Fibroblast of skin of left quadriceps (primary cell): ENCODE measurements at places on chromosomes 12 and 14.

DNA sequence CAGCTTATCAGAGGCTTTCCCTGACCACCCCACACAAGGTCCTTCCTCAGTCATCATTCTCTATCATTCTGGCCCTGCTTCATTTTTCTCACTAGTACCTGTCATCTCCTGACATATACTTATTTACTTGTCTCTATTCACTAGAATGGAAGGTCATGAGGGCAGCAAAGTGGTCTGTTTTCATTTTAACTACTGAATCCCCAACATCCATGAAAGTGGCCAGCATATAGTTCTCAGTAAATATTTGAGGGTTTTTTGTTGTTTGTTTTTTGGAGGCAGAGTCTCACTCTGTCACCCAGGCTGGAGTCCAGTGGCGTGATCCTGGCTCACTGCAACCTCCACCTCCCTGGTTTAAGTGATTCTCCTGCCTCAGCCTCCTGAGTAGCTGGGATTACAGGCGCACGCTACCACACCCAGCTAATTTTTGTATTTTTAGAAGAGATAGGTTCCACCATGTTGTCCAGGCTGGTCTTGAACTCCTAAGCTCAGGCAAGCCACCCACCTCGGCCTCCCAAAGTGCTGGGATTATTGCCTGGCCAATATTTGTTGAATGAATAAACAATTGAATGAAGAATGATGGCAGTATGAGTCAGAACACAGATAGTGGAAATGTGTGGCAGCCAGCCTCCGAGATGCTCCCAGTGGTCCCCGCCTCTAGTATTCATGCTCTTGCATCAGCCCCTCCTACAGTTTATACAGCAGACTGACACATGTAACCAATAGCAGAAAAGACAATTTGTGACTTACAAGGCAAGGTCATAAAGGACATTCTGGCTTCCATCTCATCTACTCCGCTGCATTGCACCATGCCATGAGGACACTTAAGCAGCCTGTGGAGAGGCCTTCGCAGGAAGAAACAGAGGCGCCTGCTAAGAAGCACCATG lies 7.0 kb upstream of the ANO6 start:
- no peak for DNase-seq

GRCh38 chr12:14164266-14164665 lies 182.9 kb upstream of the GRIN2B start:
- no peak for DNase-seq

GRCh38 chr14:103068351-103069073 lies 11.2 kb upstream of the CDC42BPB start:
- DNase-seq, result no peak

DNA sequence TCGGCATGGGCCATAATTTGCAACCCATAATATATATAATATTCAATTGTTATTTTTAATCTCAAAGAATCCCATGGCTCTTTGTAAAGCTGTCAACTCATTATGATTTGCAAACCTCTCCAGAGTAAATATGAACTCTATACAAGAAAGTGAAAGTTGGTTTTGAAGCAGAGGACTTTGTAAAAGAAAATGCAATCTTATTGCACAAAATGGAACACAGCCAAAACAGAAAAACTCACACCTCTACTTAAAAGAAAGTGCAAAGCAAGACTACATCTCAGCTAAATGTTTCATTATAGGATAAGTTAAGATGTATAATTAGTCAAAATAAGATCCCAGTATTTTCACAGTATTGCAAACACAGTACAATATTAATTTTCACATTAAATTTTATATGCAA lies 111.2 kb upstream of the FLRT2 start:
- DNase-seq, result no peak

DNA sequence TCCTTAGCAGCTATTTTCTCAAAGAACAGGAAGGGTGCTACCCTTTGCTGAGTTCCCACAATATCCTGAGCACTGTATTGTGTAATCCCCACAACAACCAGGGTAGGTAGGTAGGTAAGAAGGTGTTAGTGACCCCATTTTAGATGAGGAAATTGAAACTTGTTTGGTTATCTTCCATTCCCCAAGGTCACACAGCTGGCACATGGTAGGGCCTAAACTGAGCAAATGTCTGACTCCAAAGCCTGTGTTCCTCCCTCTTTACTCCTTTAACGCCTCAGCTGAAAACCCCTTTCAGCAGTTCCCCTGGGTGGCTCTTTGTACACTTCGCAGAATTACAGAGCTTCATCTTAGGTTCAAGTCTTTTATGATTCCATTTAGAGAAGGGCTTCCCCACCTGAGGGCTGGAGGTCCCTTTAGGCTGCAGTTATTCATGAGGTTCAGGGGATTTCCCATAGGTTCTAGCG lies 26.5 kb upstream of the RIC8B start:
- no peak for DNase-seq

DNA sequence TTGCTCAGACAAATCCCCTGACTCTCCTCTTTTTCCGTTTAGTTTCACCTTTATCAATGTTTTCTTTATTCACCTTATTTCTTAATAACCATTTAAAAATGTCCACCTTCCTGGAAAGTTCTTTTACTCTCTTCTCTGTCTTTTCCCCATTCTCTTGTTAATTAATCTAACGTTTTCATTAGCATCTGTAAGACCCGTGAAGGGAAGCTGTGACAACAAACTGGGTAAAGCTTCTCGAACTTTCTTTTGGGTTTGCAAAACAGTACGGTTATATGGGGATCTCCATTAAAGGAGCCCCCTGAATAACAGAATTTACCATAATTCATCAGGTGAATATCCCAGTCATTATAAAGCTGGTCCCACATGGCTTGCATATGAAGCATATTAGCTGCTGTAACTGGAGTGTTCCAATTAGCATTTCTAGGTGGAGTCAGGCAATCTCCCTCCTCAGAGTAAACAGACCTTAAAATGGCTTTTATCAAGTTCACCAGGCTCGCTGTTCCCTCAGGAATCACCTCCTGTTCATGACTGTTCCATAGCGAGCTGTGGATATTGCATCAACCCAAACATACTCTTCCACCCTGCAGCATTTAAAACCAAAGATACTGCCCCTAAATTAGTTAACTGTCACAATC lies 42.4 kb downstream of the TMEM30B start:
- DNase-seq, result no peak
